ENCODE measurements at places on chromosomes 16 and 17. TPM values are rescaled to one million over a fixed set of nuclear protein-coding genes. Genes with fewer than 3 reads are reported as not detected.

The CCL8 gene
- not detected for total RNA-seq

The GP2 gene
- total RNA-seq = not detected

The AIPL1 gene
- total RNA-seq = not detected

The TP53TG3D gene
- 0.37 TPM for total RNA-seq

The SLFN12 gene
- total RNA-seq = 7.9 TPM

The EVI2A gene
- total RNA-seq = 40.3 TPM

The SHPK gene
- total RNA-seq = 17.0 TPM

The CPHXL gene
- total RNA-seq = not detected

The TMIGD1 gene
- total RNA-seq = not detected

The P2RX5 gene
- total RNA-seq = 12.0 TPM

The FN3KRP gene
- total RNA-seq = 39.0 TPM

The SLC6A2 gene
- not detected for total RNA-seq

The WSCD1 gene
- 0.35 TPM for total RNA-seq

The KRT14 gene
- total RNA-seq = not detected

The CRYM gene
- not detected for total RNA-seq

The SLC7A6OS gene
- total RNA-seq = 21.8 TPM

GRCh38 chr17:44928950-44929720, 13.8 kb upstream of the GFAP start:
- DNase-seq = no peak

DNA sequence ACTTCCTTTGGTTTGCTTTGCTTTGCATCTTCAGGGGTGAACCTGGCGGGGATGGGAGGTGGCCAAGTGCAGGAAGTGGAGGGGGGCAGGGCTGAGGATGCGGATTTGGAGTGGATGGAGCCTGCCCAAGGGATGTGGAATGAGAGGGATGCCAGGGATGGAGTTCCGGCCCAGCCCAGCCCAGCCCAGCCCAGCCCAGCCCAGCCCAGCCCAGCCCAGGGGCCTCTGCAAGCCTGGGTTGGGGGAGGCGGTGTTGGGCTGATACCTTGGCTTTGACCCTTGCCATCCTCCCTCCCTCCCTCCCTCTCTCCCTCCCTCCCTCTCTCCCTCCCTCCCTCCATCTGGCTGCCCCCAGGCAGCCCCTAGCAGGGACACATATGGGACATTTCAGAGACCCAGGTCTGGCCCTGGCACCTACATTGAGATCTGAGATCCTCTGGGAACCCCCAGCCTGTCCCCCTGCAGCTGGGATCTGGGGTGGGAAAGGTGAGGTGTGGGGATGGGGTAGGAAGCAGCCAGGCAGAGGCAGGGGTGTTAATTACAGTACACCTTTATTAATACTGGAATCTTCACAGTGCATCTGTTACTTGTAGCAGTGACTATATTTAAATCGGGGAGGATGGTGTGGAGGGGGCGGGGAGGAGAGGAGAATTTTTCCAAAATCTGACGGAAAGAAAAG, 14.5 kb downstream of the IL34 start:
- DNase-seq = no peak

- DNase-seq = no peak
Observed at GRCh38 chr16:20673071-20673806, 24.2 kb downstream of the ACSM1 start.

- no peak for DNase-seq
Observed at GRCh38 chr17:2691069-2691871, 20.3 kb downstream of the CLUH start.

DNA sequence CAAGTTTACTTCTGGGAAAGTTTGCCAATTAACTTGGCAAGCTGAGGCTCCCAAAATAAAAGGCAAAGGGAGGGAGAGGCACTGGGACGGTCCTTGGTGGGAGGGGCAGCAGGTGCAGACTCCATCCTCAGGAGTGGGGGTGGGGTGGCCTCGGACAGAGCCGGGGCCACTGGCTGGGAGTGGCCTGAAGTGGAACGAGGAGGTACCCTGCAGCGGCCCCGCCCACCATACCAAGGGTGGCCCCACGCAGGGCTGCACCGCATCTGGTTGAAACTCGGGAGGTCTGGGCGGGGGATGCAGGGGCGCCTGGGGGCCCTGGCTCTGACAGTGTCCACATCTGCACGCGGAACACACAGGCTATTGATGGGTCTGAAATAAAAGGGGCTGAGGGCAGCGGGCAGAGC, 42.4 kb upstream of the SLC38A10 start:
- DNase-seq = no peak

GRCh38 chr17:73998653-73999645, 204.5 kb upstream of the RPL38 start:
- peak; percentile 4 for DNase-seq

GRCh38 chr17:68320943-68321555, 29.8 kb downstream of the ARSG start:
- no peak for DNase-seq

DNA sequence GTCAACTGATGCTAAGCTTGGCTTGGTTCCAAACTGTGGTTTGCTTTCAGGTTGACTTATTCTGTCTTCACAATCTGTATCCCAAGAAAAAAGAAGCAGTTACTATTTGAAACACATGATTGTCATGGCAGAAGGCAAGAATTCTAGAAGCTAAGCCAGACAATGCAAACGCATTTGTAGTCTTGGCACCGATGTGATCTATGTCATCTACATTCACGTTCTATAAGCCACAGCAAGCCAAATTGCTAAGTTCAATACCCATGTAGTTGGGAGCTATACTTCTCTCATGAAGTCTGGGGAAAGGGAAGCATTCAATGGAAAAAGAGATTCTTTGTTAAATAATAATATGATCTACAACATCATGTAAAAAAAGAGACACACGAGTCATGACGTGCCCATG, 18.3 kb upstream of the KIF2B start:
- DNase-seq = no peak

GRCh38 chr16:67989322-67990017, 9.2 kb upstream of the DPEP3 start:
- no peak for DNase-seq

GRCh38 chr17:40035162-40035559, 19.0 kb downstream of the MED24 start:
- no peak for DNase-seq

DNA sequence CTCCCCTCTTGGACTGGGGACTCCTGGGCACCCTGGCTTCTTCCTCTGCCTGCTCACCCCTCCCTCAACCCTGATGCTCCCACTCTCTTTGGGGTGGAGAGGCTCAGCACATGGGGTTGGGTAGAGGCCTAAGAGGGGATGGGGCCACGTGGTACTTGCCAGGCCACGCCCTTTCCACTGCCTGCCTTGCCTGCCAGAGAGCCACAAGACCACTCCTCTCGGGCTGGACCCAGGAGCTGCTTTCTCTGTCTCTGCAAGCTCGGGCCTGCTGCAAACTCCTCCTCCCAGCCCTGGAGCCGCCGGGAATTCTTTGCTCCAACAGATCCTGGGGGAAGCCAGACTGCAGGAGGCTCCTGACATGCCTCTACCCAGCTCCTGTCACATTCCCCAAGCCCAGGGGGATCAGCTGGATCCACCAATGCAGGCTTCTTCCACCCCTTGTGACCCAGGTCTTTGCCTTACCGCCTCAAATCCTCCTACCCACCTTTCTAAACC, 11.8 kb downstream of the DLX4 start:
- DNase-seq = no peak

- DNase-seq = no peak
Observed at GRCh38 chr17:73291260-73291801, 20.5 kb downstream of the CDC42EP4 start.

- no peak for DNase-seq
Observed at GRCh38 chr17:9203771-9204425, 182.6 kb downstream of the NTN1 start.

GRCh38 chr17:21357281-21357680, 18.9 kb upstream of the KCNJ12 start:
- DNase-seq = no peak

GRCh38 chr16:27053996-27054395, 12.7 kb upstream of the C16orf82 start:
- DNase-seq = no peak

- DNase-seq = no peak
Observed at GRCh38 chr16:2835638-2836493, 5.8 kb downstream of the ZG16B start.

GRCh38 chr17:68320311-68320865, 29.1 kb downstream of the ARSG start:
- no peak for DNase-seq

GRCh38 chr16:2121853-2122252, 13.8 kb downstream of the PKD1 start:
- DNase-seq = no peak

DNA sequence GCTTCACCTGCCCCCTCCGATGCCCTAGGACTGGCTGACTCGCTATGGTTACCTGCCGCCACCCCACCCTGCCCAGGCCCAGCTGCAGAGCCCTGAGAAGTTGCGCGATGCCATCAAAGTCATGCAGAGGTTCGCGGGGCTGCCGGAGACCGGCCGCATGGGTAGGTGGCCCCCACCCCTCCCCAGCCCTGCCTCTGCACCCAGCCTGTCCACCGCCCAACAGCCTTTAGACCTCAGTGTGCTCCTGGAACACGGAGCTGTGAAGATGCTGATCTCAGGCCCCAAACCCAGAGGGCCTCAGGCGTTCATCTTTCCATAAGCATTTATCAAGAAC, 993 bp downstream of the MMP25 start:
- DNase-seq = no peak

- no peak for DNase-seq
Observed at GRCh38 chr17:47966079-47966519, 4.8 kb upstream of the CDK5RAP3 start.

GRCh38 chr17:68924793-68925720, 30.1 kb downstream of the ABCA8 start:
- no peak for DNase-seq

DNA sequence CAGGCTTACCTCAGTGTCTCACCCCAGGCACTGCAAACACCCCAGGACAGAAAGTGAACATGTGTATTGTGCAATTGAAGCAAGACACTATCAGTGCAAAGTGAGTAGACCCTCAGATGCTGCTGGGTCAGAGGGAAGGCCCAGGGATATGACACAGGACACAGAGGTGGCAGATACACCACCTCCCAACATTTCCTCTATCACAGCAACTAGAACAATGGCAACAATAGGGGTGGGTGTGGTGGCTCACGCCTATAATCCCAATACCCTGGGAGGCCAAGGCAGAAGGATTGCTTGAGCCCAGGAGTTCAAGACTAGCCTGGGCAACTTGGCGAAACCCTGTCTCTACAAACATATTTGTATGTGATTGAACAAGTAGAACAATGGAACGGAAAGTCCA, 22.5 kb downstream of the MILR1 start:
- no peak for DNase-seq

GRCh38 chr17:42055027-42055426, 4.6 kb upstream of the C17orf113 start:
- no peak for DNase-seq

DNA sequence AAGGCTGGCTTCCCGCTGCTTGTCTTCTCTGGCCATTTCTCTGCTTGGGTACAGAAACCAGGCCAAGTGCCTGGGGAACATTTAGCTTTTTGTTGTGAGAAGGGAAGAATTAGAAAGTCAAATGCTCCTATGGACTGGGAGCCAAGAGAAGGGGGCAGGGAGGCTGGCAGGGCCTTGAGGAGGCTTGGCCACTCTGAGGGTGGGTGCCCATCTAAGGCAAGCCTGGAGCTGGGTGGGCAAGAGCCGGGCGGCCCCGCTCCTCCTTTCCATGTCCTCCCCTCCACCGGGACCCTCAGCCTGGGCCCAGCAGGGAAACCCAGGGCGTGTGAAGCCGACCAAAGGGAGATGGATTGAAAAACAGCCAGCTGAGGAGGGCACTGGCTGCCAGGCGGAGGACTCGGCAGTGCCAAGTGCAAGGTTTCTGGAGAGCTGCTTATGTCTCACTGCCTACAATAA, 69.4 kb downstream of the NTN1 start:
- DNase-seq = no peak

DNA sequence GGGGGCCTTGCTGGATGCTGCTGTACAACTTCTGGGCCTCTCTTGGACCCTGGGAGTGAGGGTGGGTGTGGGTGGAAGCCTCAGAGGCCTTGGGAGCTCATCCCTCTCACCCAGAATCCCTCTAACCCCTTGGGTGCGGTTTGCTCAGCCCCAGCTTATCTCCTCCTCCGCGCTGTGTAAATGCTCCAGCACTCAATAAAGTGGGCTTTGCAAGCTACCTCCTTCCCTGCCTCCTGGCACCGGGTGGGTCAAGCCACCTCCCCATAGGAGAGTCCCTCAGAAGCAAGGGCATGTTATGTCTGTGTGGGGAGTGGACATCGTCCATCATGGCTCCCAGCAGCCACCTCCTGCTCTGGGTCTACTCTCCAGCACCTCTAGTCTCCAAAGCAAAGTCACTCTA, 28.4 kb downstream of the CDIP1 start:
- DNase-seq = no peak

DNA sequence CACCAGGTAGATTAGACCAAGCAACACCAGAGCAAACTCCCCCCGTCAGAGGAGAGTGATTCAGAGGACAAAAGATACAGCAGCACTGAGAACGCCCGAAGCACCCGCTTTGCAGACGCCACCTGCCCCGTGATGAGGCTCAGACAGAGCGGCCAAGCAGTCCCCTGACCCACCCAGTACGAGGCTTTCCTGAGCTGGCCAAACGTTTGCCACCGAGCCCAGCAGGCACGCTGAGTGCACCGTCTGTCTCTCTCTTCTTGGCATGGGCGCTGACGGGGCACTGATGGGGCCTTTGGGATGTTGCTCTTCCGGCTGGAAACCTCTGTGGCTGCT, 19.4 kb upstream of the WDR45B start:
- DNase-seq = no peak

DNA sequence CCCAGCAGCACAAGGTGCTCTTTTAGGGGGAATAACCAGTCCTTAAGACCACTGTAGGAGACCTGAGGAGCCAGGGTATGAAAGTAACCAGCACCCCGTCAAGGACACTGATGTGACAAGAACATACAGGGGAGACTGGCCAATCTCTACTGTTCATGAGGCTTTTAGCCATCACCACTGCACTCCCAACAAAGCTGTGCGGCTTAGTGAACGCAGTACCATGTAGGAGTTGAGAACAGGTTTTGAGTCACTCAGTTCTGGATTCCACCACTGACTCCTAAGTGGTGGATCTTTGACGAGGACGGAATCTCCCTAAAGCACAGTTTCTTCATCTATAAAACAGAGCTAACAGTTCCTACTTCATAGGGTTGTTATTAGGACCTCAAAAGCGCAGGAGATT, 26.8 kb downstream of the COG4 start:
- DNase-seq = no peak

GRCh38 chr17:16507918-16508533, 16.0 kb upstream of the LRRC75A start:
- no peak for DNase-seq

DNA sequence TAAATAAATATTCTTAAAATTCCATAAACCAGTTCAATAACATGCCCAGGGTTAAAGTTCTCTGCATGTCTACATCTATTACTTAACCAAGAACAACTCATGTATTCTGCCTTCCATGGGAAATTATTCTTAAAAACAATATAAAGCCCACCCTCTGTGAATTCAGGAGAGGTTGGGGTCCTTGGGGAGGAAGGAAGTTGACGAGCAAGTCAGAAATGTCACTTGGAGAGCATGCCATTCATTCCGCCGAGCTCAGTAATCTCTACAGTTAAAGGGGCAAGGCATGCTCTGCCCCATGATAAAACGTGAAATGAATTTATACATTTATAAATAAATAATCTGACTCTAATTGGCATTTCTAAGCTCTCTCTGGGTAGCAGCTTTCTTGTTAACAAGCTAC, 405.1 kb downstream of the TOX3 start:
- DNase-seq = no peak
